ENCODE measurements at places on chromosomes 1 and 21.
A peak's percentile ranks its signal among the peaks of the same experiment; 100 is the strongest.

GRCh38 chr21:36861595-36862323 is 104.7 kb downstream of the HLCS start:
- DNase-seq, result no peak

DNA sequence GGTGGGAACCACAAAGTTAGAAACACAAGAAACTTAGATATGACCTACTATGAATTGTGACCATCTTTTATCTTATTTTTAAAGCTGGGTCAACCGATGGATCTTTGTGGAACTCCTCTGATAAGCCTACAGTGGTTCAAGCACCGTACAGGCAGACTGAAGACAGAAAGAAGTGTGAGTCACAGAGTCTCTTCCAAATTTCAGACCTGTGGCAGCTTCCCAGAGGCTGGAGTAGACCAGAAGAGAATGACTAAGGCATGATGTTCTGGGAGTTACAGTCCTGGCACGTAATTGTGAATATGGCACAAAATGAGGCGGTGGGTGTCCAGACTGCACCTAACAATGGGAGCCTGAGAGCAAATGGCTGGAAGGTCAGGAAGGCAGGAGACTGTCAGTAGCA is 70.0 kb downstream of the LMO4 start:
- DNase-seq, result no peak

DNA sequence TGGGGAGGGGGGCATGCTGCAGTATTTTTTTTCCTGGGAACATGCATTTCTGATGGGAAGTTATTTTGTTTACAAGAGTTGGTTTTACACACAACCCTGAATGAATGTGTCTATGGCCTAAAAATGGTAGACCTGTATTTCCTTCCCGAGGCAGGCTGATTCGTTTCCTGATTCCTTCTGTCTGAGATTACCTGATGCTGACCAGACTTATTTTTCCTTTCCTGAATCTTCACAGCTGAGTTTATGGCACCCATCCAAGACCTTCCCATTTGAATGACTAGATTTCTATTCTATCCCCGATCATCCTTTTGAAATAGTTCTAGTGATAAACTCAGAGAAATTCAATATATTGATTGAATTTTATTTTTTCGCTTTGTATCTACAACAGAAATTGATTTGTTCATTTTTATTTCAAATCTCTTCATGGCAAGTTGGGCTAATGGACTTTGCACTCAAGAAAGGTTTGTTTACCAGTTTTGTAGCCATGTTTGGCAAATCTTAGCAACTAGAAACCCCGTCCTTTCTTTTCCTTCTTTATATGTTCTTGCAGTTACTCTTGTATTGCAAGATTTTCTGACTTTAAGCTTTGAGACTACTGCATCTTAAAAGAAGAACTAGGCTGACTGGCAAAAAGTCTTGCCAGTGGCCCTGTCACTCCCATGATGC is 15.9 kb upstream of the PLEKHM2 start:
- DNase-seq, result no peak

GRCh38 chr1:3923378-3924185 is 23.5 kb upstream of the C1orf174 start:
- DNase-seq, result no peak

DNA sequence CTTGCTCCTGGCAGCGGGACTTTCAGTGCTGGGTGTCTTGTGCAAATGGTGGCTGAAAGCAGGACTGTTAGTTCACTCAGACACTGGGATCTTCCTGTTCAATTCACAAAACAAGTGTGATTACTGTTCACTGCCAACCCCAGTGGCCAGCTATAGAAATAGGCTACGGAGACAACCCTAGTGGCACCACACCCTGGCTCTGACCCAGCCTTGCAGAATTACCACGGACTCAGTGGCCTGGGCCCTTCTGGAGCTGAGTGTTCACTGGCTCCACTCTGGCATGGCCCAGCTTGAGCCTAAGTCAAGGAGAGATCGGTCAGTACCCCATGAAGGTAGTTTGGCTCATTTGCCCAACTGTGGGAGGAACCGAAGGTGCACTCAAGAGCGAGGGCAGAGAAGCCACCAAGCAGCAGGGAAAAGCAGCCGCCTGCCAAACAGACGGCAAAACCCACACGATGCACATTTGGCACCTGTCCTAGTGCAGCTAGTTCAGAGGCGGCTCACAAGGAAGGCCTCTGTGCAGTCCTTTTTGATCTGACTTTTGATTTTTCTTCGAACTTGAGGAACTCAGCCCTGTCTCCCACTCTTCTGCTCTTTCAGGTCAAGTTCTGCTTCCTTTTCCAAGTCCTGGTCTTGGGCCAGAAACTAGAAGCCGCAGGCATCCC is 5.9 kb downstream of the KIAA2013 start:
- no peak for DNase-seq

- no peak for DNase-seq
Observed at GRCh38 chr1:192438737-192439136, 121.9 kb downstream of the RGS21 start.

- no peak for DNase-seq
Observed at GRCh38 chr1:236213534-236213933, 68.2 kb downstream of the ERO1B start.

DNA sequence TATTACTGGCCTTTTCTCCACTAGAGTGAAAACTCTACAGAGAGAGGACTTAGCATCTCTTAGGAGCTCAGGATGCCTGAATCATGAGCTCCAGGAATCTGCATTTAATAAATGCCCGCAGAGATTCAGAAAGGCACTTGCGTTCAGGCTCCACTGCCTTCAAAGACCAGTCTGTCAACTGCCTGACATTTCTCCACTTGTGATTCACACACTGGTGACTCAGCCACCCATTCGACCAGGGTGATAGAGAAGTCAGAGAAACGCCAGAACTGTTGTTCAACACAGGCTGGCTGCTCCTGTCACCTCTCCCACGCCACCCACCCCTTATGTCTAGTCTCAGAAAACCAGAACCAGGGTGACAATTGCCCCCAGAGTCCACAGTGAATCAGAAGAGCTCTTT is 26.9 kb upstream of the LBR start:
- peak; percentile 81 for DNase-seq

- DNase-seq, result no peak
Observed at GRCh38 chr1:228108742-228109072, 392 bp downstream of the MRPL55 start.

DNA sequence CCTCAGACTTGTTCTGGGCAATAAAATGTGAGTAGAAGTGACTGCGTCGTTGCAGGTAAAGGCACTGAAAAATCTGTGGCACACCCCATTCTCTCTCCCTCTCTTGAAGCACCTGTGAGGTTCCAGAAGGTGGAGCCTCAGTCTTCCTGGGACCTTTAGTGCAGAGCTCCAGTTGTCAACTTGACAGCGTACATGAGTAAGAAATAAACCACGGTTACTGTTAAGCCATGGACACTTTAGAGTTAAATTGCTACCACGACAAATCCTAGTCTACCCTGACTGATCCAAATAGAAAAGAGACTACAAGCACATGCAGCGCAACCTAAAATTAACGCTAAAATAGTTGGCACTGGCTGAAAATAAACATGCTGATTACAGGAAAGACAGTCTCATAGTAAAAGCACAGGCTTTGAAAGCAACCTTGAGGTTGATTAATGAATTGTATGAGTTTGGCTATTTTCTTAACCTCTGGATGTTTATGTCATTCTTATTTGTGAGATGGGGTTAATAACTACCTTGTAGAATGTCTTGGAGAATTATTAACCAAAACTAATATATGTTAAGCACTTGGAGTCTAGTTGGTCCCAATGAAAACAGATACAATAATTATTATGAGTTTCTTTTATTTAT is 93.0 kb upstream of the PLPPR4 start:
- no peak for DNase-seq

DNA sequence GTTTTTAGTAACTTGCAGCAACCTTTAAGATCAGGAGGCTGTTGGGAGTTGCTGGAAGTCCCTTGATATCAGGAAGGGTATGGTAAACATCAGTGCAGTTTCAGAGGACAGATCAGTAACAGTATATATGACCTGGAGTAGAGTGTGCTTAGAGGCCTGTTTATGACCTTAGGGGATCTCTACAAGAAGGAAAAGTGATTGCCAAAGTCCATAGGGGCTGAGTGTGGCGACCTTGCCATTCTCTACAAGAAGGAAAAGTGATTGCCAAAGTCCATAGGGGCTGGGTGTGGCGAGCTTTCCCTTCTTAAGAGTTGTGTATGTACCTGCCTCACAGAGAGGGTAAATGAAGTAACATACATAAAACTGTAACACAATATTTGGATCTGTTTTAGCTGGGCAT is 28.5 kb upstream of the AXDND1 start:
- DNase-seq, result no peak

DNA sequence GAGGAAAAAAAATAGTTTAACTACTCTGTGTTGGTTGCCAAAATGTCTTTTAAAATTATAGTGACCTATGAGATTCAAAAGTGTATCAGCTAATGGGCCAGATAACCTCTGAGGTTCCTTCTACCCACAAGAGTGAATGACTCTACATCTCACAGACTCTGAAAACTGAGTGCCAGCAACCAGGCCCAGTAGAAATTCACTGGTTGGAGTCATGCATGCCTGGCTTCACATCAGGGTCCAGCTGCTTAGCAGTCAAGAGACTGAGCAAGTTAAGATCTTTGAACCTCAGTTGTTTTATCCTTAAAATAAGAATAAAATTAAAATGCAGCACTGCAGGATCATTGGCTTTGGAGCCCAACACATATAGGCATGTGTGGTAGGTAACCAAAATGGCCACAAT is 342.6 kb upstream of the NFIA start:
- no peak for DNase-seq

GRCh38 chr1:168763031-168763430 is 34.0 kb upstream of the DPT start:
- no peak for DNase-seq

GRCh38 chr1:12184008-12184681 is 17.4 kb downstream of the TNFRSF1B start:
- DNase-seq, result no peak

- DNase-seq, result peak; percentile 6
Observed at GRCh38 chr1:224615861-224616755, at the start of gene CNIH3. Gene CNIH3 (plus strand): TSS chr1:224616317. CDS start chr1:224617175, 858 bp downstream.

GRCh38 chr1:4656533-4657140 is 2.2 kb downstream of the AJAP1 start:
- no peak for DNase-seq

- no peak for DNase-seq
Observed at GRCh38 chr1:38347446-38348175, 301.0 kb upstream of the POU3F1 start.

- no peak for DNase-seq
Observed at GRCh38 chr1:98437540-98437939, 224.0 kb upstream of the SNX7 start.

DNA sequence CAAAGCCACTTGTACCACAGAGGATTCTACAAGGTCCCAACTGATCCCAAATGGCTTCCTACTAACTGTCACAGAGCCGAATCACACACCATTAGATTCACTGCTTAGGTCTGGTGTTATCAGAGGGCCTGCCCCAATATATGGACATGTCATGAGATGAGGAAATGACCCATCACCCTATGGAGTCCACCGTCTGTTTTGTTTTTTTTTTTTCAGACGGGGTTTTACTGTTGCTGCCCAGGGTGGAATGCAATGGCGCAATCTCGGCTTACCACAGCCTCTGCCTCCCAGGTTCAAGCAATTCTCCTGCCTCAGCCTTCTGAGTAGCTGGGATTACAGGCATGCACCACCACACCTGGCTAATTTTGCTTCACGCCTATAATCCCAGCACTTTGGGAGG is 83.8 kb upstream of the ETS2 start:
- no peak for DNase-seq

GRCh38 chr1:154784924-154785531 is 85.1 kb downstream of the KCNN3 start:
- peak; percentile 33 for DNase-seq

GRCh38 chr1:40078512-40079333 is 18.3 kb downstream of the PPT1 start:
- DNase-seq, result peak; percentile 32

DNA sequence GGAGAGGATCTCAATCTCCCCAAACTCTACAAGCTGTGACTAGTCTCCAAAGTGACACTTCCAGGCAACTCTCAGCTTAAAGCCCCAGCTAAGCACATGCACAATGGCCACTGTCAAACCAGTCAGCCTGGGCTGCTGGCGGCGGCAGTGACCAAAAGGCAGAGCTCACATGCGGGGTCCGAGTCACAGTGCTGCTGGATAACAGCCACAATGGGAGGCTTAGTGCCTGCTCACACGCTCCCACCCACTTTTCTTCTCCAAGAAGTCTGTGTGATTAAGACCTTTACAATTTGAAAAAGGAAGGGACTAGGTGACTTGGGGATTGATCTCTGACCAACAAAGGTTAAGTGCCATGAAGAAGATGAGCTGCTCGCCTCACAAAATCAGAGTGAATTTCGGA is 16.8 kb downstream of the RIPK4 start:
- DNase-seq, result no peak

- DNase-seq, result no peak
Observed at GRCh38 chr1:221431068-221431651, 310.7 kb downstream of the DUSP10 start.

DNA sequence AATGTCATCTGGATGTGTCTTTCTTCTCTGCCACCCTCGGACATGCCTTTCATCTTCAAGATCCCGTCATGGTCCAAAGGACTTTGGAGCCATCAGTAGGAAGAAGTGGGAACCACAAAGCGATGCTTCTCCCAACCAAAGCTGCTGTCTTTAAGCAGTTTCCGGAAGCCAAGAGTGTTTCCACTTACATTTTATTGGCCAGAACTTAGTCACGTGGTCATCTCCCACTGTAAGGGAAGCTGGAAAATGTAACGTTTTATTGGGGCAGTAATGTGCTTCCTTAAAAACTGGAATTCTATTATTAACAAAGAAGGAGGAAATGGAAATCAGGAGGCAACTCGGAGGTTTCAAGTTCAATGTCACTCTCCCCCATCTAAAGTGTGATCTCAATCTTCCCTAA is 170.8 kb downstream of the ATG4C start:
- DNase-seq, result no peak

- no peak for DNase-seq
Observed at GRCh38 chr1:99496067-99496466, 149.8 kb upstream of the PALMD start.

DNA sequence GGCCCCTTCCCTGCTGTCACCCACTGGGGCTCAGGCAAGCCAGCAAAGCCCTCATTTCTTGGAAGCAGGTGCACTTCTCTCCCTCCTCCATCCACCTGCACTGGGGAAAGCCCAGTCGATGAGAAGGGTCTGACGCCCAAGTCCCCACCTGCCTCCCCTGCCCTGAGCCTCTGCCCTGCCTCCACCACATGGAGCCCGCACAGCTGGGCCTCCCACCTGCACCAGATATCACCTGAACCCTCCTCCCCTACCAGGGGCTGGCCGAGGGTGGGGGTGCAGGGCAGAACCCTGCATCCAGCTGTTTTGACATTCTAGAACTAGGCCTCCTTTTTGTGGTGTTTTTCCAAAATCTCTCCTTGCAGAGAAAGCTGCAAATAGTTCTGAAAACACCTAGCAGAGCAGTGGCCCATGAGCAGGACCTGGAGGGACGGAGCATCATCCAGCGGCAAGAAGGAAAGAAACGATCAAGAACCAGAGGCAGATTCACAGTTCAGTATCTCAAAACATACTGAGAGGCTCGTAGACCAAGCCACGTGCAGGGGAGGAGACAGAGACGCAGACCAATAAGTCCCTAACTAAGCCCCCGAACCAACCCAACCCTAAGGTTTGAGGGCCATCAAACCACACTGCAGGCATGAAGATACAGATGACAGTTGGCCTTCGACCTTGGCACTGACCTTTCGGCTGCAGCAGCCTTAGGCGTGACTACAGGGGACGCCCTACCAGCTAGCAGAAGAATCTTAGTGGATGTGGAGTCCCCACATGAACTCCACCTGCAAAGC is 16.7 kb downstream of the CHD5 start:
- no peak for DNase-seq

- no peak for DNase-seq
Observed at GRCh38 chr1:26031611-26032220, 10.1 kb downstream of the EXTL1 start.
